CD8-positive, alpha-beta memory T cell (primary cell): ENCODE measurements at places on chromosomes 16 and 17.

DNA sequence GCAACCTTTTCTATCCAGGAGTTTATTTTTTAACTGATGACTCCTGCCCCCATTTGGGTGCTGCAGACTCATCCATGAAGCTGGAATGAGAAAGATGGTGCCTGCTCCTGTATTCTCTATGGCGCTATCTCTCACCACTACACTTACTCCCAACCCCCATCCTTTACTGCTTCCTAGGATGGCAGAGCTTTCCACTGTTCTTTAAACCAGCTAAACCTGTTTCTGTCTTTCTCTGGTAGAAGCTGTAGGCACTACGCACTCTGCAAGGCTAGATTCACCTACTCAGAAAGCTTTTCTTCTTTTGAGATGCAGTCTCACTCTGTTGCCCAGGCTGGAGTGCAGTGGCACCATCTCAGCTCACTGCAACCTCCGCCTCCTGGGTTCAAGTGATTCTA is 47.0 kb downstream of the ADAMTS18 start:
- DNase-seq, result no peak

- no peak for DNase-seq
These were observed 4.9 kb downstream of the ASGR2 start for GRCh38 chr17:7109461-7110322.

- no peak for DNase-seq
These were observed 481.0 kb upstream of the SOX9 start for GRCh38 chr17:71639865-71640264.

GRCh38 chr17:9435165-9435564 is 140.5 kb downstream of the STX8 start:
- DNase-seq, result no peak

DNA sequence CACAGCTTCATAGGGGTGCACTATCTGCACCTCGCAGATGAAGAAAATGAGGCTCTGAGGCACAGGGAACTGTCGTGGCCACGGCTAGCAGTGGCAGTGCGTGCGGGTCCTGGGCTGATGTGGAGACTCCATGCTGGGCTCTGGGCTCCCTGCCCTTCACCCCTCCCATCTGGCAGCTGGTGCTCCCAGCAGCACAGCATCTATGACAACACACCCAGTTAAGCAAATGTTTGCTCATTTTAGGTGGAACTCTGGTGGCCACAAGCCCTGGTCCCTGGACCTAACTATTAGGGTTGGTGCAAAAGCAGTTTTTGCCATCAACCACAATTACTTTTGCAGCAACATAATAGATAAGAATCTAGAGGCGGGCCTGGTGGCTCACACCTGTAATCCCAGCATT is 30.9 kb downstream of the IFT140 start:
- no peak for DNase-seq

GRCh38 chr17:40937384-40937819 is at the start of gene KRT23:
KRT23 (minus strand) TSS chr17:40937646; CDS start chr17:40936603, 1,043 bp downstream.
- DNase-seq, result no peak

DNA sequence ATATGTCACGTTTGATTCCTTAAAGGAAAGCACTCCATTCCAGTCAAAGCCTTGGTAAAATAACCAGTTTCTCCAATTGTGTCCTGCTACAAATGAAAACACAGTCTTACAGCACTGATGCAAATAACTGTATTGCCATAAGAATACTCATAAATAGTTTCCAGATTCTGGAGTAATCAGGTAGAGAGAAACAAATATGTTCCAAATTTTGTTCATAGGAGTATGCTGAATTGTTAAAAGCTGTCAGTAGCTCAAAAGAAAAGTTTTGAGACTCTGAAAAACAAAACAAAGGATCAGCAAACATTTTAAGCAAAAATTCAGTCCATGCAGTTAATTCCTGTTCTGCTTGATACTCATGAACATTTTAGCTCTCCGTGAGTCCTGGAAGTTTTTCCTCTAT is 7.8 kb downstream of the DHRS7B start:
- no peak for DNase-seq

DNA sequence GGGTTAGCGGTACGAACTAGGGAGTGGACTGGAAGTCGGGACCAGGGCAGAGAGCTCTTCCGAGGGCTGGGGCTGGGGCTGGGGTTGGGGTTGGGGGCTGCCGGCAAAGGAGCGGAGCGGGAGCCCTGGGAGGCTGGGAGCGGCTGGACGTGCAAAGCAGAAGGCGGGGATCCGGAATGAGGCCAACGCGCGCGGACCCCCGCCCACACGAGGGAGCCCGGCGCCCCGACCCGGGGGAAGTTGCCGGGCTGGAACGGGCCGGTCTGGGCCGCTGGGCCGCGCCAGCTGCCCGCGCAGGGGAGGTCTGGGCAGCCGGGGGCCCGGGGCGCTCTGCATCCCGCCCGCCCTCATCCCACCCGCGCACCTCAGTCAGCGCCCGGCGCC is 323 bp downstream of the ST3GAL2 start:
- DNase-seq, result no peak

DNA sequence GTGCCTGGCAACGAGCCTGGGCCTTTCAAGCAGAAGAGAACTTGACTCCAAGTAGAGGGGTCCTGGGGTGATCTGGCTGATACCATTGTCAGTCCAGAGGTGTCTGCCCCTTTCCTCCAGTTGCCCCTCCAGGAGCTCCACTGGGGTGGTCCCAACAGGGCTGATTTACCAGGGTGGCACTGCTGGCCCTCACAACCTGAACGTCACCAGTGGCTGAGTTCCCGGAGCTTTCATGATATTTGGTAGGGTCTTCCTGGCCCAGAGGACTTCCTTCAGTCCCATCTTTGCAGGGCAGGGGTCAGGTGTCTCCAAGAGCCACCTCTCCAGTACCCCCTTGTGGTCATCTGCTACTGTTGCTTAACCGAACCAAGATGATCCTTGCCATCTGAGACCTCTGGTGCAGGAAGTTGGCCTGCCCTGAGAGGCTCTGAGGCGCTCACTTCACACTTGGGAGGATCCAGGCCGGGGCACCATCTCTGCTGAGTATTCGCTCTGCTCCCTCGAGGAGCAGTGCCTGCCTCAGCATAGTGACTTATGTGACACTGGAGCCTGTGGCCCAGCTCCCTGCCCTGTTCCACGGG is 3.5 kb downstream of the LIMD2 start:
- DNase-seq, result no peak

GRCh38 chr17:64575431-64575830 is 68.7 kb downstream of the CEP95 start:
- no peak for DNase-seq

DNA sequence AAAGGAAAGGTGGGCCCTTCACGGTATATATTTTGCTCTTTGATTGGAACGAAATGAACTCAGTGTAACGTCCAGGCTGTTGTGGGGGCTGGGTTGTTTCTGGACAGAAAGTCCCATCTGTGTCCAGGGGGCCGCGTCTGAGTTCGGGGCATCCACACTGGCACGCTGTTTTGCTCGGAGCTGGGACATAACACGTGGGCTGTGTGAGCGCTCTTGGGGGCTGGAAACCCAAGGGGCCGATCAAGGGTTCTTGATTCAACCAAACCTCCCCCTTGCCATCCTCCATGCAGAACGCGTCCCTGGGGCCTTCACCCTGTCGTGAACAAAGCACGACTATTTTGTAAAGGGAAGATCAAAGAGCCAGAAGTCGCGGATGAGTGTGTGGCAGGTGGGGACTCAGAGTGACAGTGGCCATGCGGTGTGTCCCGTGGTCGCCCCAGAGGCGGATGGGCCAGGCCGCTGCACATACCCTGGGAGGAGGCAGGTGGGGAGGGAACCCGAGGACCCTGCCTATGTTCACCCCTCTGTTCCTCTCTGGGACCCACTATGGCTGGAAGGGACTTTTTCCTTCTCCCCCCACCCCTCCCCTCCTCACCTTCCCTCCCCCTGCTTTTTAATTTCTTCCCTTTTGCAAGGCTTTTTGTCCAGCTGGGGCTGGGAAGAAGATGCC is 387.2 kb downstream of the SEC14L1 start:
- DNase-seq, result no peak

GRCh38 chr17:68710035-68710780 is 109.0 kb upstream of the FAM20A start:
- no peak for DNase-seq

DNA sequence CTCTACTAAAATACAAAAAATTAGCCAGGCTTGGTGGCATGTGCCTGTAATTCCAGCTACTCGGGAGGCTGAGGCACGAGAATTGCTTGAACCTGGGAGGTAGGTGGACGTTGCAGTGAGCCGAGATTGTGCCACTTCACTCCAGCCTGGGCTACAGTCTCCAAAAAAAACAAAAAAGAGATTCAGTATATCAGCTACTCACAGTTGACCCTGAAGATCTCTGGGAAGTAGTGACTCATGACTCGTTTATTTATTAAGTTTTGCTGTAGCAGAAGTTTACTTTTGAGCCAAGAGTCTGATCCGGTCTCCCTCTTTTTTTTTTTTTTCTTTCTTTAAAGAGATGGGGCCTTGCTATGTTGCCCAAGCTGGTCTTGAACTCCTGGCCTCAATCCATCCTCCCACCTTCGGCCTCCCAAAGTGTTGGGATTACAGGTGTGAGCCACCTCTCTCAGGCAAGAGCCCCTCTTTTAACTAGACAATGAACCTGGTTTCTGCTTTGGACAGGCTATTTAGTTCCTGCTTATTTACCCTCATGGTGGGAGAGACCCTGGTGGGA is 4.4 kb downstream of the MVP start:
- DNase-seq, result no peak

GRCh38 chr17:5898406-5898805 is 171.8 kb upstream of the WSCD1 start:
- no peak for DNase-seq

- DNase-seq, result no peak
These were observed 46.6 kb downstream of the PECAM1 start for GRCh38 chr17:64343833-64344637.

DNA sequence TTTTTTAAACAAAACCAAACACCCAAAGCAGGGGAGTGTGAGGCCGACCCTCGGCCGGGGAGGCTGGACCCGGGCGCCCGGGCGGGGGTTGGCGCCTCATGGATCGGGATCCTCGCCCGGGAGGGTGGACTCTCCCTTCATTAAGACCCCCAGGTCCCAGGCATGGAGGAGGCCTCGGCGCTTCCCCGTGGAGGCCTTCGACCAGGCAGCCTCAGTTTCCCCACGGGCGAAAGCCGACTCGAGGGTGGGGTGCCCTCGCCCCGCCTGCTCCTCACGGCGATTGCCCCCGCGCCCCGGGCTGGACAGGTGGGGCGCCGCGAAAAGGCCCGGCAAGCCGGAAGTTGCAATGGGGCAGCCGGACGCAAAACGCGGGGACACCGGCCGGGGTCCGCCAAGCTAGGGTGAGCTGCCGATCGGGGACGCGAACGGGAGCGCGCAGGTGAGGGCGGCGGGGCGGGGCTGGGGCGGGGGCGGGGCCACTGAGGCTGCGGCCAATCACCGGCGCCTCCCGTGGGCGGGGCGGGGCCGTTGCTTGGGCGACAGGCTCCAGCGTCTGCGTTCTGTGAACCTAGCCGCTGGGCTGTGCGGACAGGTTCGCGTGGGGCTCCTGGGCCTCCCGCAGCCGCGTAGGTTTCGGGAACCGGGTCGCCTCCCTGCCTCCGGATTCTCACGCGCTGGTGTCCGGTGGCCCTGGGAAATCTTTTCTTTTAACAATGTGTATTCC is 6.0 kb upstream of the ZNF205 start:
- DNase-seq, result peak; percentile 87

- no peak for DNase-seq
These were observed 143.8 kb upstream of the PLCG2 start for GRCh38 chr16:81635063-81635937.

GRCh38 chr17:80111702-80112470 is 10.5 kb downstream of the GAA start:
- DNase-seq, result no peak

DNA sequence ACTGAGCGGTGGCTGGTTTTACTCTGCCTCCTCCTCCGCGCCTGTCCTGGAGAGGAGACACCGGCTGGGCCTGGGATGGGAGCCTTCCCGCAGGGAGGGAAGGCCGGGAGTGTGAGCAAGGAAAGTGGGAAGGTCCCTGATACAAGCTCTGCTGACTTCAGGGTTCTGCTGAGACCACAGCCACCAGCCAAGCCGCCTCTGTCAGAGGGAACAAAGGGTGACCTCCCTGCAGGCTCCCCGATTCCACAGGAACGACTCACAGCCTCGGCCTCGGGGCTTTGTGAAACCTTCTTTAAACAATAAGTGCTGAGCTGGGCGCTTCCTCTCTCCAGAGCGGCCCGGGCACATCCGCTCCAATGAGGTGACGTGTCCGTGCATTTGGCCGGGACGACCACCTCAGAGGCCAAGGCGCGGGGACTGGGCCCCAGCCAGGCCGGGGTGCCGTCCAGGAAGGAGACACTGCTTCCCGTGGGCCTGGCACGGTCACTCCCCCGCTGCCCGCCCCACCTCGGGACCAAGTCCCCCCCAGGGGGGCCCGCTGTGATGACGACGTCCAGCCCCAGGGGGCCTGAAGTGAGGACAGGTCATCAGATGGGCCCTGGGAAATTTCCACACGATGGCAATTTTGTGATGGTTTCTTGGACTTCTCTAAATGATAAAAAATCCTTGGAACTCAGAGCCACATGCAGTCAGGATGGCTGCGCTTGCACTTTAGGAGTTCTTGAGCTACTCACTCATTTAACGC is 11.8 kb upstream of the CIBAR2 start:
- DNase-seq, result no peak

DNA sequence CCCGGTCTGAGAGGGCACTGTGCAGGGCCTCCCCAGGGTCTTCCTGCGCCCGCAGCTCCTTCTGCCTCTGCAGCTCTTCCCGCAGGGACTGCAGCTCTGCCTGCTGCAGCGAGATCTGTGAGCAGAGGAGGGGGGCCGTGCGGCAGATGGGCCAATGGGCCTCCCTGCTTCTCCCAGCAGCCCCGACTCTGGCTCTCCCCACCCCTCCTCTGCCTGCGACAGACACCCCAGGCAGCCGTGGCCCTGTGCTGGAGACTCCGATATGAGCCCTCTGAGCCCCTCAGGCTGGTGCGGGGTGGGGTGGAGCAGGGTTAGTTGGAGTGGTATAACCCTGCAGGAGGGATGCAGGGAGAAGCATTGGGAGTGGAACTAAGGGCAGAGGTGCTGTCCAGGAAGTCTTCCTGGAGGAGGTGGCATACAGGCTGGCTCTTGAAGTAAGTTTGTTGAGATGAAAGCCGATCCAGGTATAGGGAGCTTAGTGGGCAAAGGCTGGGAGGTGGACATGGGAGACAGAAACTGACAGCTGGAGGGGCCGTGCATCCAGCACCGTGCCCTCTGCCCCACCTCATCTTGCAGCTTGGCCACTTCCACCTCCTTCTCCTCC is 5.0 kb downstream of the THOC6 start:
- no peak for DNase-seq

DNA sequence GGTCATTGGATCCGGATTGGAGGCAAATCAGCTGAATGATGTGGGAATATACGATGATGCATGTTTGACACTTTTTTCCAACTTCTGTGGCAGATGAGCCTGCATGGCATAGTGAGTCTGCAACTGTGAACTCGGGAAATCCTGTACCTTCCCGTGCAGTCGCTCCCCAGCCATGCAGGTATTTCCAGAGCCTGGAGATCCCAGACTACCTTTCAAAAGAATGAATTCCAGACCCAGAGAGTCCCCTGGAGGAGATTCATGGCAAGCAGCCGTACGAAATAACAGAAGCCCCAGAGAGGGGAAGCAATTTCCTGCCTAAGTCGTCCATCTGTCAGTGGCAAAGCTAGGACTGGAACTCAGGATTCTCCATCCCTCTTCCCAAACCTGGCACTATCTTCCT is 75.7 kb upstream of the FAM20A start:
- no peak for DNase-seq

GRCh38 chr16:51159865-51160264 is 8.8 kb upstream of the SALL1 start:
- no peak for DNase-seq

GRCh38 chr17:58702045-58702476 is 9.7 kb downstream of the RAD51C start:
- no peak for DNase-seq
